Dermis microvascular lymphatic vessel endothelial cell (primary cell): ENCODE measurements at places on chromosomes 6 and 20. TPM values are rescaled to one million over a fixed set of nuclear protein-coding genes. Genes with fewer than 3 reads are reported as not detected.

The CRIP3 gene
- not detected in 2 replicates for total RNA-seq

The GCNT2 gene
- total RNA-seq, result 46.5 and 57.8 TPM in 2 replicates

The NEU1 gene
- 50.2 and 73.0 TPM in 2 replicates for total RNA-seq

The GRM1 gene
- 0.13 TPM in 2 replicates for total RNA-seq

The PTK6 gene
- total RNA-seq, result under 0.01 TPM in 2 replicates

The MLN gene
- not detected in 2 replicates for total RNA-seq

The FAM217A gene
- total RNA-seq, result not detected in 2 replicates

The SLC4A11 gene
- 6.9 and 26.0 TPM in 2 replicates for total RNA-seq

The PCSK2 gene
- not detected in 2 replicates for total RNA-seq

The SEL1L2 gene
- total RNA-seq, result not detected in 2 replicates

The GJA10 gene
- not detected in 2 replicates for total RNA-seq

The BPIFB3 gene
- total RNA-seq, result not detected in 2 replicates

The NRSN1 gene
- total RNA-seq, result not detected in 2 replicates

The CRISP2 gene
- total RNA-seq, result not detected in 2 replicates

The WFDC2 gene
- not detected in 2 replicates for total RNA-seq

The TMEM200A gene
- under 0.01 TPM in 2 replicates for total RNA-seq

The CDH26 gene
- 0.13 and 1.1 TPM in 2 replicates for total RNA-seq
